Activated naive CD8-positive, alpha-beta T cell treated with anti-CD3 and anti-CD28 coated beads, Interleukin-2, amount 50 U/mL, for 24 hours (primary cell): ENCODE measurements at places on chromosomes 7 and 10.

DNA sequence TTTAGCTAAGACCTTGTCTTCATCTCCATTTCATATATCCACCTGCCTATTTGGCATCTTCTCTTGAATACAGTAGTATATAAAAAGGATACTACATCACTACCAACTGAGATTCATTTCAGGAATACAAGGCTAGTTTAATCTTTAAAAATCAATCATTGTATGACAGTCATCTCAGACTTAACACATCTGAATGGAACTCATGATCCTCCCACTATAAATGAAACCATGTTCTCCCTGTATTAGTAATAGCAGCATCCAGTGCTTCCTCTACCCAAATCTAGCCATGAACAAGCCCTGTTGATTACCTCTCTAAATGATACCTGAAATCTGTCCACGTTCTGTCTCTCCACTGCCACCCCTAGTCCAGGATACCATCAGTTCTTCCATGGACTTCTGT, 196.2 kb downstream of the CDK14 start:
- DNase-seq: no peak

DNA sequence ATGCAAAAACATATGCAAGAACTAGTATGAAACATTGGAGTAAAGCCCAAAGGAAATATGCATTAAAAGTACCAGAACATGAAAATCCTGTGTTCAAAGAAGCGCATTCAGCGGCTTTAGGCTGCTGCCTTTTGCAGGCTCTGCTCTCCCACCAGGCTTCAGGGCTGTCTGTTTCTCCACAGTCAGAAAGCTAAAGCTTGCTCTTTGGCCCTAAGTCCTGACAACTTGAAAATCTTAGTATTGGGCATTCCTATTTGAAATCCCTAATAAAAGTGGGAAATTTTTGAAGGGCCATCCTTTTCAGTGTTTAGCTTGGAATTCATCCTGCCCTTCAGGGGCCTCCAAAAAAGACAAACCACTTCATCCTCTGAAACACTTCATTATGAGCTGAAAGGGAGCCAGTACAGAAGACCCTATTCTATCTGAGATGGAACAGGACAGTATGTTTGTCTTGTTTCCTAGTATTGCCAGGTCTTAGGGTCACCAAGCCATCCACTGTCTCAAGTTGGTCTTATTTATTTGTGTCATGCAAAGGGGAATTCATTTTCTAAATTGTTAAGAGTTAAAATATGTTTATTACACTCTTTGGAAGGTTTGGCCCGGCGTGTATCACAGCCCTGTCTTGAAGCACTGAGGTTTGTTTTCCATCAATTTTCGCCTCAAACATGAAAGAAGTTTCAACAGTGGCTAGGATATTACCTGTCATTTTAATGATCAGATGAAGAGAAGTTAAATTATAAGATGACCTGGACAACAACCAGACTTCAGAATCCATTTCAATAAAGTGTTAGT, 326.3 kb upstream of the BMPER start:
- DNase-seq: no peak

- DNase-seq: no peak
Measured at GRCh38 chr10:36559412-36560400, 565.7 kb upstream of the ANKRD30A start.

DNA sequence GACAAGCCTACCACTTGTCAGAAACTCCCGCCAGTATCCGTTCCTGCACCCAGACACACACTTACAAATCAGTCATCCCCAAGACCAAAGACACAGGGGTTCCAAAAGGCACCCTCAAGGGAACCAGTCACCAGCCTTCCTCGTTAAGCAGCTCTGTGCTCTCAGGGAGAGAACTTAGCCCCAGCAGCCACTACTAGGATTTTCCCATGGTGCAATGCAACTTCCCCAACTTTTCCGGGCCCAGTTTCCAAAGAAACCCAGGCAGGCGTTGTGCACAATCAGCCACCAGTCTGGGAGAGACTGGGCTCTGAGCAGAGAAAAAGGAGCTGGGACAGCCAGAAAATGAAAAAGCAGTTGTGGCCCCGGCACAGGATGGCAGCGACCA, 1.2 kb downstream of the DLG5 start:
- no peak for DNase-seq

DNA sequence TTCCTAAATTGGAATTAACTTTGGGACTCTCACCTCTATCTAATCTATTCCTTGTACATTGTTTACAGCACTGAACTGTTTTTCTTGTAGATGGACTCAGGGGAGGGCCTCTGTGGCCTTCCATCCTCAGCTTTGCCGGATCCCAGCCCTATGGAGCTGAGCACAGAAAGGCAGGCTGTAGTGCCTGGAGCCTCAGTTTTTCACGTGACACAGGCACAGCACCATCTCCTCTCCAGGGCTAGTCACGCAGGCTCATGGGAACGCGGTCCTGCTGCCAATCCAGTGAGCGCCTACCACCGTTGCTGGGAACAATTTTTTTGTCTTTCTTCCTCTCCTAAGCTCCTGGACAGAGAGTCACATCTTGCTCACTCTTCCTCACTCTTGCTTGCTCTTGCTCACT, 75.6 kb upstream of the DDC start:
- no peak for DNase-seq

DNA sequence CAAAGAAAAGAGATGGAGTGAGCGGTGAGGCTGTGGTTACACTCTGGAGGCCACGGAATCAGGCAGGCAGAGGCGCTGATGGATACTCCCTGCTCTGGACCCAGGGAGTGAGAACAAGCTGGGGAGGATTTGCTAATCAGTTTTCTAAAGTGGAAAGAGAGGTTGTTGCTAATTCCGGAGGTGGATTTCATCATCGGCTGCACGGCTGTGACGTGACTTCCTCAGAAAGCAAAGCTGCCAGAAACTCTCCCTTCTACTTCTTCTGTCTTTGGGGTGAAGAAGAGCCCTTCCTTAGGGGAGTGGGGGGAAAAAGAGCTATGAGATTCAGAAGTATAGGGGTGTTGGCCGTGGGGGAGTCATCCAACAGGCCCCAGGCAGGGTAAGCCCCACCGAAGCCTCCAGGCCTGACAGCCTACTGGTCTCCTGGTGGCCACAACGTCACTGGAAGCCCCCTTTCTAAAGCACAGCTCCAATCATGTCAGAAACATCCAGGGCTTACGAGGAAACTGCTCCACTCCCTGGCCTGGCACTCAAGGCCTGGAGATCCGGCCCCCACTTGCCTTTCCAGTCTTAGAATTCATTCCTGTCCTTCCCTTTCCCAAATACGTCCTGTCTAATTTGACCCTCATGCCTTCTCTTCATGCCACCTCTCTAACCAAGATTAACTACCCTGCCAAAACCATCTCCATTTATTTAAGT, 114.5 kb downstream of the HIP1 start:
- DNase-seq: no peak

- DNase-seq: no peak
Measured at GRCh38 chr10:3103646-3104045, 36.3 kb downstream of the PFKP start.

DNA sequence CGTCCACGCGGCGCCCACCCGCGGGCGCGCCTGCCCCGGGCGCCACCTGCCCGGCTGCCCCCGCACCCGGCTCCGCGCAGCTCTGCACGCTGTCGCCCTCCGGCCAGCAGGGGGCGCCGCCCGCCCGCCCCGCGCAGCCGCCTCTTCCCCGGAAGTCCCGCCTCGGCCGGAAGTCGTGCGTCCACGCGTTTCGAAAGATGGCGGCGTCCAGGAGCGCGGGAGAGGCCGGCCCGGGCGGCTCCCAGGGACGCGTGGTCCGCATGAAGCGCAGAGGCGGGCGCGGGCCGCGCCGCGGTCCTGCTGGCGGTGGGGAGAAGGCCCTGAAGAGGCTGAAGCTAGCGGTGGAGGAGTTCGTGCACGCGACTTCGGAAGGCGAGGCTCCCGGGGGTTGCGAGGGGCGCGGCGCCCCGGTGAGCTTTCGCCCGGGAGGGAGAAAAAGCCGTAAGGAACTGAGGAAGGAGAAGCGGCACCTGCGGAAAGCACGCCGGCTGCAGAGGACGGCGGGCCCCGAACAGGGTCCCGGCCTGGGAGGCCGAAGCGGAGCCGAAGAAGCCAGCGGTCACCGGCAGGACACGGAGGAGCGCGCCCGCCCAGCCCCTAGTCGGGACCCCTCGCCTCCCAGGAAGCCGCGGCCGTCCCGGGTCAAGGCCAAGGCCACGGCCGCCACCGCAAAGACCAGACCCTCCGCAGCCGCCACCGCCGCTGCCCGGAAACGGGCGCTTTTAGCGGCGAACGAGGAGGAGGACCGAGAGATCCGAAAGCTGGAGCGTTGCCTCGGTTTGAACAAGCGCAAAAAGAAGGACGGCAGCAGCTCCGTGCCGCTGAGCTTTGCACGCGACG, at the start of gene NOM1:
NOM1 (plus strand) TSS at position 172 of the 840 bp plus-strand sequence; CDS start at position 198, 26 bp downstream.
- peak; percentile 96 for DNase-seq

GRCh38 chr7:46554688-46555422, 633.8 kb upstream of the IGFBP3 start:
- no peak for DNase-seq

DNA sequence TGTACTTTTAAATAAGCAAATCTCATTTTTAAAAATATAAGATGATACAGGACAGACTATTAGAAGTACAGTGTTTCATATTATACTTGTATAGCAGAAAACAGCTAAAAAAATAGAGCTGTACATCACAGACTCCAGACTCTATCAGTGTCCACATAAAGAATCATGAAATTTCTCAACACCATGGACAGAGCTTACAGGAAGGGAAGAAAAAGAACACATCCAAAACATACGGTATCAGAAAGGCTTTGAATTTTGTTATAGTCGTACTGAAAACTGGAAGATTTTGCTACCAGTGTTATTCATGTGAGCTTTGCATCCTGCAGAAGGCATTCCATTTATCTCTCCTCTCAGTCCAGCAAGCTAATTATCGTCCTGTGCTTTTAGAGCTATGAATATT, 183.2 kb upstream of the PTPRZ1 start:
- no peak for DNase-seq

DNA sequence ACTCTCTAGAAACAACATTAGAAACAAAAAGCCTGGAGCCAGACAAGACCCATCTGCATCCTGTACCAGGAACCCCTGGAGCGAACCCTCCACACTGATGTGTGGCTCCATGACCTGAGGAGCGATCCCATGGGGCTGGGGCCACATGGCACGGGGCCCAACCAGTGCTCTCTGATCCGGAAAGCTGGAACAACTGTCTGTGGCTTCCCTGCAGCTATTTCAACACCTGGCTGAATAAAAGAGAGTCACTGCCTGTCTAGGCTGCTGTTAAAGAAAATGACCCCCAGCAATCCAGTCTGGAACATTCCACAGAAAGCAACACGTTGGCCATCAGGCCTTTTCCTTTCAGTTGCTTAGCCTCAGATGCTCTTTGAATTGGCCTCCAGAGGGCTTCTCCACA, 20.9 kb downstream of the UROS start:
- no peak for DNase-seq

DNA sequence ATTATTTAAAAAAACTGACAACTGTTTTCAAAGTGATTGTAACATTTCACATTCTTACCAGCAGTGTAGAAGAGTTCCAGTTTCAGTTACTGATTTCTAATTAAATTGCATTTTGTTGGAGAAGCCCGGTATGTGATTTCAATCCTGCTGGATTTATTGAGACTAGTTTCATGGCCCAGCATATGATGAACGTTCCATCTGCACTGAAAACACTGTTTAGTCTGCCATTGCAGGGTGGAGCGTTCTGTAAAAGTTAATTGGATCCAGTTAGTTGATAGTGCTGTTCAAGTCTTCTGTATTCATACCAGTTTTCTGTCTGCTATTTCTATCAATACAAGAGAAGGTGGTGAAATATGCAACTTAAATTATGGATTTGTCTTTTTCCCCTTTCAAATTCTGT, 37.3 kb upstream of the CCNY start:
- DNase-seq: no peak

GRCh38 chr7:131786204-131786603, 229.8 kb upstream of the PODXL start:
- no peak for DNase-seq

DNA sequence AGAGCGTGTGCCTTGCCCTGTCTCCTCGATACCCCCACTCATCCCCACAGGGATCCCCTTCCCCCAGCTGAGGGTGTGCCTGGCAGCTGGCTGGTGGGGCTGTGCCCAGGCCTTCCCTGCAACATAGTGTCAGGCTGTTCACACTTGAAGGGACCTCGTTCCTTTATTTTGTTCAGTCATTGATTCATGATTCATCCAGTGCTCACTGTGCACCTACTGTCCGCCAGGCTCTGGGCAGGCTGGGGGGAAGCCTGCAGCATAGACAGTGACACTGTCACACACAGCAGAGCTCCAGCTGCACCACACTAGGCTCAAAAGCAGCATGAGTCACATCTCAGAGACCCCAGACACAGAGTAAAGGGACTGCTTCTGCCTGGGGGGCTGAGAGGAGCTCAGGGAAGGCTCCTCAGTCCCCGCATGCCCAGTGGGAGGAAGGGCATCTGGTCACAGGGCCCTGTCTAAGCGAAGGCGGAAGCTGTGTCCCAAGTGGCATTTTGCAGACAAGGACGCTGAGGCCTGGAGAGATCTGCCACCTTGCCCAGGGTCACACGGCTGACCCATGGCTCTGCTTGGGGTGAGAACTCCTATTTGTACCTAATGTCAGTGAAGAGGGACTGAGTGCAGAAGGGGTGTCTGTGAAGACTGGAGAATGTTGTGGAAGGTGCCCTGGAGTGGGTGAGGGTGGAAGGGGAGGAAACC, 27.9 kb downstream of the CDH23 start:
- no peak for DNase-seq

DNA sequence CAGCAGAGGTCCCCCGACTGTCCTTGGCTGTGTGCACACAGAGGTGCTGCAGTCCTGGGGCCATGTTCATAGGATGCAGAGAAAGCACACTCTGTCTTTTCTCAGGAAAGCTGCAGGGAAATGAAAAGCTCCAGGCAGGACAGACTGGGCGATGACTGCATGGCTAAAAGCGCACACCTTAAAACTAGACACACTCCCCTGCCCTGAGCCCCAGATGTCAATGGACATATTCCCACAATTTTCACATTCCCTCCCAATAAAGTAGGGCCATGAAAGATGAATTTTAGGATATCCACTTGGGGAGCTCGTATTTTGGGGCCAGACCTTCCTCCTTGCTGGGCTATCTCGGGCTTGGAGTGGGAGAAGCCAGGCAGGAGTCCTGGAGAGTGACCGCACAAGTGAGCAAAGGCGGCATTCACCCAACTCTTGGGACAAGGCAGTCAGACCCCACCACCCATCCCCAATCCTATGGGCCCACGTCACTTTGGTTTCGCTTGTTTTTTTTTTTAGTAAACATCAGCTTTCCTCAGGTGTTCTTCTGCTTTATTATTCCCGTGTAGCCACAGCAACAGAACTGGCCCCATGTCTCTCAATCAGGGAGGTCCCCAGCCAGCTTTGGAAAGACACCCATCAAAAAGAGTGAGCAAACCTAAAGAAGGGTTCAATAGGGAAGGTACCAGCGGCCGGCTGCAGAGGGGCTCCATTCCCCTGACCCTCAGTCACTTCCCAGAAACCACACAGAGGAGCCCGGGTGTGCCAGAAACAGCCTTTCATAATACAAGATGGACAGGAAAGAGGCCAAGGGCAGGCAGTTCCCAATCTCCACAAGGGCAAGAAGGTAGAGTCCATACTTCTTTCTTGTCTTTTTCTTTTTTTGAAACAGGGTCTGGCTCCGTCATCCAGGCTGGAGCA, 12.7 kb downstream of the GPRIN2 start:
- no peak for DNase-seq

DNA sequence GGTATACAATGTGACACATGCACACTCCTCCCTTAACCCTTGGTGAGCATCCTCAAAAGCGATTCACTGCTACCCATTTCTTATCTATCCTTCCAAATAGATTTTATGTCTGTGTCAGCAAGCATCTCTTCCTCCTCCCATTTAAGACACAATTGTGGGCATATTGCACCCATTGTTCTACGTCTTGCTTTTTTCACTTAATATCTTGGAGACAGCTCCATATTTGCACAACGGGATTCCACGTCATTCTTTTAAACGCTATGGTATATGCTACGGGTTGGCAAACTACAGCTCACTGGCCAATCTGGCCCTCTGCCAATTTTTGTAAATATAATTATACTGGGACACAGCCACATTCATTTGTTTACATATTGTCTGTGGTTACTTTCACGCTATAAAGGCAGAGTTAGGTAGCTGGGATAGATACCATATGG, 88.6 kb downstream of the RNF216 start:
- DNase-seq: no peak
